ENCODE measurements at places on chromosomes 4 and X.

GRCh38 chr4:25970226-25970675, 56.2 kb downstream of the SMIM20 start:
- DNase-seq, result no peak

DNA sequence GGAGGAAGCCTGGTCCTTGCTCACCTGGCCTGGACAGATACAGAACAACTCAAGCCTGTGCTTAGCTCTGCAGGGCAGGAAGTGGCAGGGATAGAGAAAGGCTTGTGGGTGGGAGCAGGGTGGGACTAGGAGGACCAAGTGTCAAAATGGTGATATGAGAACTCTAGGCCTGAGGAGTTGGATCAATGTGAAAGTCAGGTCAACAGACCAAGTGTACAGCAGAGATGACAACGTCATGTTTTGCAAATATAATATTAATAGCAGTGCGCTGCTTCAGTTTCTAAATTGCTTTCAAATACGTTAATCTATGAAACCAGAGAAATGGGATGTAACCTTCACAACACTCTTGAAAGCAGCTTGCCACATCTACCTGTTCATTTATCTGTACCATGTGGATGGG, 114.2 kb upstream of the MAP3K15 start:
- DNase-seq, result no peak

DNA sequence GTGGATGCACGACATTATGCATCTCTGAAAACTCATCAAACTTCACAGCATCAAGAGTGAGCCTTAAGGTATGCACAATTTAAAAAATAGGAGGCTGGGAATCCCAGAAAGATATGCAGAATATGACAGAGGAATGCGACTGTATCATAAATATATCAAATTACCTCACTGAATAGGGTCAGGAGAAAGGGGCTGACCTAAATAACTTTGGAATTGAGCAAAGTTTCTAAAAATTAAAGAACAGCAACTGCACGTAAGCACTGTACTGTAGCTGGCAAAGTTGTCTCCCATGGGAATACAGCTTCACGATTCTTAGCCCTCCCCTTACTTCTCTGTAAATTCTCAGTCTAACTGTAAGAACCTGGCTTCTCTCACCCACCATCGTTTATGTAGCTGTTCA, 397.4 kb upstream of the ZFP42 start:
- no peak for DNase-seq

DNA sequence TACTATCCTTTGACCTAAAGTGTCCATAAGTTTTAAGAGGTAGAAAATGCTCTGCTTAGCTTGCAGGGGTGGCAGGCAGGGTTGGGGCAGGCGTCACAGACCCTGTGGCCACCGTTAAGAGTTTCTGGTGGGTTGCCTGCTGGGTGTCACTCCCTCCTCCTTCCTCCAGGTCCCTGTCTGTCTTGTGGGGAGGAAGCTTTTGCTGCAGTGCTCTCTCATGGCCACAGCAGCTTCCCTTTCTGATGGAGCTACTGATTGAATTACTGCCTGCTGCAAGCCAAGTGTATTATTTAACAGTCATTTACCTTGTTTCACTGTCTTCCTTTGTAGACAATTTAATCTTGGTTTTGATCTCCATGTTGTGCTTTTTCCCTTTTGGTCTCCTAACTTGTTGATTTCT, 384.6 kb downstream of the IDS start:
- DNase-seq, result no peak

DNA sequence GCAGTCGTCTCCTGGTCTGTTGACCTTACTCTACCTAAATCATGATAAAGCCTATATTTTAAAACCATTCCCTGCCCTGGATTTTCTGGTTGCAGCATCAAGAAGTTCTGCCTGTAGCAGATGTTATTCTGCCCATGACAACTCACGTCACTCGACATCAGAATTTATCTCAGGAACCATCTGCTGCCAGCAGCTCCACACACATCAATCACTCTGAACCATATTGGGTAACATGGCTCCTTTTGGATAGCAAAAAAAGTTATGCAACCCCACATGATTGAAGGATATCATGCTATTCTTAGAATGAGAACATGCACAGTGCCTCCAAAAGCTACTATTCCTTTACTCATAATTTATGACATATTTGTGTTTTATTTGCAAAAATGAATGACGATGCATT, 341.4 kb downstream of the DHRSX start:
- DNase-seq, result no peak

DNA sequence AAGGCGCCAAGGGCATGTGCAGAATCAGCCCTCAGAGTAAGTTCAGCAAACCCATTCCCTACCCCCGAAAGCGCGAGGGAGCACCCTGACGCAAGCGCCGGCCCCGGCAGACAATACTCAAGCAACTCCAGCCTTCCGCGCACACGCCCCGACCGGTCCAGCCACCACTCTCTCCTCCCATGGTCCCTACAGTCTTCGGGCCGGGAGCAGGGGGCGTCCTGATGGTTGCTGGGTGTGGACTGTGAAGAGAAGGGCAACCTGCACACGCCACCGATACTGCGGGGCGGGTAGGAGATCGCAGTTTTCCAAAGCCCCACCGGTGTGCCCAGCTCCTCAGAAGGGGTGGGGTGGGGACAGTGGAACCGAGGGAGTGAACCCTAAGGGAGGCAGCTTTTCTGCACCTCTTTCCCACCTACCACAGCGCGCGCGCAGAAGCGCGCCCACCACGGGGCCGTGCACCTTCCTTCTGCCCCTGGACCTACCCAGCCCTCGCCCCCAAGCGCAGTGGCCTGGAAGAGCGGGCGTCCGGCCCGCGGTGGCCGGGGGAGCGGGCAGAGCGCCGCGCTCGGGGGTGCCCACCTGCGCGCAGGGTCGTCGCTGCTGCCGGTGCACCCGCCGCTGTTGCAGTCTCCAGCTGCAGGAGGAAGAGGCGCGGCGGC, 650.2 kb upstream of the DIPK2B start:
- no peak for DNase-seq

- no peak for DNase-seq
Observed at GRCh38 chr4:183405303-183405702, 39.1 kb upstream of the CDKN2AIP start.

- no peak for DNase-seq
Observed at GRCh38 chr4:74315376-74315775, 7.1 kb downstream of the EPGN start.

- DNase-seq, result no peak
Observed at GRCh38 chrX:53684415-53685192, 1.9 kb downstream of the HUWE1 start.

GRCh38 chr4:102076622-102077021, 268.7 kb downstream of the SLC39A8 start:
- no peak for DNase-seq

DNA sequence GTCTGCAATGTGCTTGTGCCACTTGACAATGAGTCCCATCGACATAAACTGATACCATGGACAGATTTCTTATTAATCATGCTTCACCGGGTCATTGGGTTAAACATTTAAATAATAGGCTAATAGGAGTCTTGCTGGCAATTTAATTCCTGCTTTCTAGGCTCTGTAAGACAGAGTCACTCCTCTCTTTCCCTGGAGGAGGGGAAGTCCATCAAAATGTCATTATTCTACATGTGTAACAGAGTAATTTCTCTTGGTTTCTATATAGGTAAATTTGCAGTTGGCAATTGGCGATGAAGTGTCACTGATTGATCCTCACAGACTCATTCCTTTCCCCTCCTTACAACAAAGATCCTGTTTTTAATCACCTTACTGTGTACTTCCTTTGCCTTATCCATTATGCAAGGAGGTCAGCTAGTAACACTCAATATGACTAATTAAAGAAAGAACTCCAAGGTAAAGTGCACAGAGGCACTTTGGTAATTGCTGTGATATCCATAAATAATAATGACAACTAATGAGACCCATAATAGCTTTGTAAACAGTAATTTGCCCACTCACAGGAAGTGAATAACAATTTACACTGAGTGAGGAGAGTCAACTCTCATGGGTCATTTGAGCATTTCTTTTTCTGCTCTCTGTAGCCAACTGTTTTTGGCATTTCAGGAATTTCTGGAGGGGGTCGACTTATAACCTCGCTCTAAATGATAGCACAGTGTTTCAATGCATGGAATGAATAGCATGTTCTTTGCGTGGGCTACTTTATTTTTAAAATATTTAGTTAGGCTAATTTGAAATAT, 184.0 kb downstream of the UGT8 start:
- DNase-seq, result no peak

- no peak for DNase-seq
Observed at GRCh38 chr4:82890528-82890900, 439 bp downstream of the SEC31A start.

GRCh38 chr4:52546449-52546848, 112.7 kb downstream of the USP46 start:
- DNase-seq, result no peak

- DNase-seq, result no peak
Observed at GRCh38 chrX:71668248-71668595, 876 bp downstream of the LOC101059915 start.

- DNase-seq, result no peak
Observed at GRCh38 chr4:78565971-78566372, 14.4 kb downstream of the ANXA3 start.

DNA sequence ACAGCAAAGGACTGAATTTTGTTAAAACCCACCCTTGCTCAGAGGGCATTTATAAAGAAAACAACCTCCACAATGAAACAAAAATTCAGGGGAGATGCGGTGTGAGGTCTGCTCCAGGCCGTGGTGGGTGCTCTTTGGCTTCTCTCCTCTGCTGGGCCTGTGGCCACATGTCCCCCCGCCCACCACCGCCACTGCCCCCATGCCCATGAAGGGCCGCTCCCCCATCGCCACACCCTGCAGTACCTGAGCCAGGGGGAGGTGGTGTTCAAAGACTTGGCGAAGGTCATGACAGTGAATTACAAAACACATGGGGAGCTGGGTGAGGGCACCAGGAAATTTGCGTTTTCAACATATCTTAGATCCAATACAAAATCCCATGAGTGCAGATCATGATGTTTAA, 14.2 kb upstream of the CFAP299 start:
- DNase-seq, result no peak

- DNase-seq, result no peak
Observed at GRCh38 chr4:139175646-139176301, 1.2 kb downstream of the ELF2 start.

- DNase-seq, result no peak
Observed at GRCh38 chr4:68569466-68570121, 6.5 kb downstream of the UGT2B17 start.

DNA sequence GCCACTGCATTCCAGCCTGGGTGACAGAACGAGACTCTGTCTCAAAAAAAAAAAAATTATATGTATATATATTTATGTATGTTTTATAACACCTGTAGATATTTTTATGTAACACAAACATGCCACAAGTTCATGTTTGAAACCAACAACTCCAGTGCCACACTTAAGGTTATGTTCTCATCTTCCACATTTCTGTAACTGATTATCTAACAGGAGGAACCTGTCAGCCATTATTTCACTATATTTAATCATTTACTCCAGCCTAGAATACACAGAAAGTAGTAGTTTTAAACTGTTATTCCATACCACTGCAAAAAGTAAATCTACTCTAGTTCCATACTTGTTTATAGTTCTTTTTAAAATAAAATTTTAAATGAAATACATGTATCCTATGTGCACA, 32.3 kb downstream of the MCUB start:
- no peak for DNase-seq

- no peak for DNase-seq
Observed at GRCh38 chr4:144962300-144962699, 135.7 kb downstream of the ANAPC10 start.

GRCh38 chrX:55778322-55778721, 60.8 kb downstream of the RRAGB start:
- DNase-seq, result no peak

- DNase-seq, result no peak
Observed at GRCh38 chrX:152165033-152165743, 26.8 kb upstream of the MAGEA10 start.

GRCh38 chrX:65985922-65986588, 53.8 kb downstream of the VSIG4 start:
- peak; percentile 8 for DNase-seq

DNA sequence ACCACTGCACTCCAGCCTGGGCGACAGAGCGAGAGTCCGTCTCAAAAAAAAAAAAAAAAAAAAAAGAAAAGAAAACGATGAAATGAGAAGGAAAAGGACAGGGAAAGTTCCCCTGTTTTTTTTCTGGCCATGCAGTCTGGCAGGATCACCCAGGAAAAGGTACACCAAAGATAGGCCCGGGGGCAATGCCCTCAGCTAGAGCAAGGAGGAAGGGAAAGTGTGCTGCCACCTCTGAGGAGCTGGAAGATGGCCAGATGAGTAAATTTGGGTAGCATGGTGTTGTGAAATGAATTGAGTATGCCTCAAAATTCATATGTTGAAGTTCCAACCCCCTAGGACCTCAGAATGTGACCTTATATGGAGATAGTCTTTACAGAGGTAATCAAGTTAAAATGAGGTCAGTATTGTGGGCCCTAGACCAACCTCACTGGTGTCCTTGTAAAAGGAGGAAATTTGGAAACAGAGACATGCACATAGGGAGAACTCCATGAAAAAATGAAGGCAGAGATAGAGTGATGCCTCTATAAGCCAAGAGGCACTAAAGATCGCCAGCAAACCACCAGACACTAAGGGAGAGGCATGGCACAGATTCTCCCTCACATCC, 28.9 kb downstream of the MAOB start:
- DNase-seq, result no peak

GRCh38 chrX:32269866-32270265, 941.5 kb downstream of the DMD start:
- no peak for DNase-seq

DNA sequence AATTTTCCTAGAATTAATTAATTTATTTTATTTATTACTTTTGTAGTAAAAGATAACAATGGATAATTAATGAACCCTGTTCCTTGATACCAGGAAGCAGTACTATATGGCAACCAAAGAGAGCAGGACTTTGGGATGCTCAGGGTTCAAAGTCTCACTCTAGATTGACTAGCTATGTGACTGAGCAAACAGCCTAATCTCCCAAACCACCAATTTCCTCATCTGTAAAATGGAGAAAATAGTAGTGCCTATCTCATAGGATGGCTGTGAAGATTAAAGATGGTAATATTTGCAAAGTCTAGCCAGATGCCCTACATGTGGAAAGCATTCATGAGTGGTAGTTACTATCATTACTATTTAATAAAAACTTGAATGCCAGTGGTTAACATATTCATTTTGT, 97.6 kb downstream of the PRDM5 start:
- DNase-seq, result no peak

GRCh38 chrX:101385026-101385684, 836 bp downstream of the BTK start:
- DNase-seq, result no peak

- no peak for DNase-seq
Observed at GRCh38 chr4:187606581-187606980, 389.0 kb upstream of the ZFP42 start.

DNA sequence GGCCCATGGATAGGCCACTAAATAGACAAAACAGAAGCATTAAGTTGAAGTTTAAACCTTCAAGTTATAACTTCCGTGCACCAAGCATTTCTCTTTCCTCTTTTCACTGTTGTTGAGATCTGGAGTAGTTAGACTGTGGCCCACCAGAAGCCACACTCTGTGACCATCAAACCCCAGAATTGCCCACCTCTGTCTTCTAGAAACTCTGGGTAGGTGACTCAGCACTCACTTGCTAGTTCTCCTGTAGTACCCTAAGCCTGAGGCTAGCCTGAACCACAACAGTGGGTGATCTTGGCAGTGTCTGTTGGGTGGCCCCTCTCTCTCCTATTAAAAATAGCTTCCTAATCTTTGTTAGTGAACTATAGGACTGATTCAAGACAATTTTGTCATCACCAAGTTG, 24.6 kb upstream of the CD40LG start:
- DNase-seq, result no peak

Measured in stimulated activated CD4-positive, alpha-beta T cell treated with anti-CD3 and anti-CD28 coated beads, Interleukin-1b, Interleukin-23, amount 100 ng/mL, for 1 hour (primary cell).